Activated CD4-positive, alpha-beta T cell treated with anti-CD3 and anti-CD28 coated beads for 1 hour (primary cell): ENCODE measurements at places on chromosomes 4 and X.
A peak's percentile ranks its signal among the peaks of the same experiment; 100 is the strongest.

- DNase-seq: no peak
These were observed 1180.0 kb upstream of the TENM3 start for GRCh38 chr4:181063212-181063611.

DNA sequence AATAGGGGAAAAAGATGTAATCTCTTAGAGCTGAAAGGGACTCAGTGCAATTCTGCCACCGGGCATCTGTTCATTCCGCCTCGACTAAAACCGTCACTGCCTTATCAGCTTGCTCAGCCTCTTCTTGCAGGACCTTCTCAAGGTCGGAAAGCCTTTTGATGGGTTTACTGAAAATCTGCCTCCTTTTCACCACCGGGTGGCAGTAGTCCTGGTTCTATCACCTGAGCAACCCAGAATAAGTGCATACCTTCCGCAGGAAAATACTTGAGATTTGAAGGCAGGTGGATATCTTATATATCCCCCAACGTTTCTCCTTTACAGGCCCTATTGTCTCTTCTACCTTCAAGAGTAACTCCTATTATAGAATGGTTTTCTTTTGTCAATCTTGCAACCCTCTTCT is 103.4 kb upstream of the PAK3 start:
- DNase-seq: no peak

DNA sequence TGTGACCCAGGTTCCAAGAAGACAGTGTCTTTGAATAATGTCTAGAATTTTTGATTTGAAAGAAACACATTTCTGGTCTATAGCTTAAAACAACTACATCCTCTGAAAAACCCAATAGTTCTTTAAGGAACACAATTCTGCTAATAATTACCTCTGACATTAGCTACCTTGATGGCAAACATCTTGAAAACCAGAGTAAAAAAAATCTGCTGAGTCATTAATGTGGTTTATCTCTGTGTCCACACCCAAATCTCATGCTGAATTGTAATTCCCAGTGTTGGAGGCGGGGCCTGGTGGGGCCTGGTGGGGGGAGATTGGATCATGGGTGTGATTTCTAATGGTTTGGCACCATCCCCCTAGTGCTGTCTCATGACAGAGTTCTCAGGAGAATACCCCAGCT is 1233.8 kb downstream of the NLGN4X start:
- DNase-seq: no peak

DNA sequence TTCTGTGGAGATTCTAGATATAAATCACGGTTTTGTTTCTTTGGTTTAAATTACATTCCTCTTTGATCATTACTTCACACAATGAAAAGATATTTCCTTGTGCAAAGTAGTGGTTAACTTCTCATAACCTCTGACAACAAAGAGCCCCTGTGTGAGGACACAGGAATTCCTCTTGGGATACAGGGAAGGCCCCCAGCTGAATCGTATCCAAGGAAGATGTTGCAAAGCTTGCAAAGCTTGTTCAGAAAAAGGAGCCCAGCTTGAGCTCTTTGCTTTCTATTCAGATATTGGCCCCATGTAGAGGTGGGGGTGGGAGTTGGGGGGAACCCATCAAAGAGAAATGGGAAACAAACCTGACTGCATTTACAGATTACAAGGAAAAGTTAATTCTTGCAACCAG is 145.7 kb downstream of the RELL1 start:
- DNase-seq: no peak

DNA sequence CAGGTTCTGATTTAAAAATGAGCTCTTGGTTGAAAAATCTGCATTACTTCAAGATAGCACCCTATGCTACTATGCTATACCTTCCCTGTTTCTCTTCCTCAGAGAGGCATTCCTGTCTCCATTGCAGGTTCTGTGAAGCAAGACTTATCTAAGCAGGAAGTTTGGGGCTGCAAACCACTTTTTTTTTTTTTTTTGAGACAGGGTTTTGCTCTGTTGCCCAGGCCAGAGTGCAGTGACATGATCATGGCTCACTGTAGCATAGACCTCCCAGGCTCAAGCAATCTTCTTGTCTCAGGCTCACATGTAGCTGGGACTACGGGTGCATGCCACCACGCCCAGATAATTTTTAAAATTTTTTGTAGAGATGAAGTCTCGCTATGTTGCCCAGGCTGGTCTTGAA is 4.0 kb upstream of the CCNG2 start:
- no peak for DNase-seq

DNA sequence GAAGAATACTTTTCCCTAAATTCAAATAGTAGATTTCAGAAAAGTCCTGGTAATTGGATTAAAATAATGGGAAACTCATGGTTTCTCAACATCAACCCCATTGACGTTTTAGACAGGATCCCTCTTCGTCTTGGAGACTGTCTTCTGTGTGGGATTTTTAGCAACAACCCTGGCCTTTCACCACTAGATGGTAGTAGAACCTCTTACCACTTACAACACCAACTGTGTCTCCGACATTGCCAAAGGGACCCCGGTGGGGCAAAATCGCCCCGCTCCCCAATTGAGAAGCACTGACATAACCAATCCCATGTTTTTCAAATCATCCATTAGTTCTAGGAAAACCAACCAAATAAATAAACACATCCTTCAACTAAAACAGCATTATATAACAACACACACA is 16.9 kb upstream of the ANOS1 start:
- DNase-seq: no peak

GRCh38 chrX:124415115-124415800 is 68.9 kb downstream of the SH2D1A start:
- no peak for DNase-seq

- no peak for DNase-seq
These were observed 132.0 kb upstream of the TET2 start for GRCh38 chr4:105014635-105015034.

DNA sequence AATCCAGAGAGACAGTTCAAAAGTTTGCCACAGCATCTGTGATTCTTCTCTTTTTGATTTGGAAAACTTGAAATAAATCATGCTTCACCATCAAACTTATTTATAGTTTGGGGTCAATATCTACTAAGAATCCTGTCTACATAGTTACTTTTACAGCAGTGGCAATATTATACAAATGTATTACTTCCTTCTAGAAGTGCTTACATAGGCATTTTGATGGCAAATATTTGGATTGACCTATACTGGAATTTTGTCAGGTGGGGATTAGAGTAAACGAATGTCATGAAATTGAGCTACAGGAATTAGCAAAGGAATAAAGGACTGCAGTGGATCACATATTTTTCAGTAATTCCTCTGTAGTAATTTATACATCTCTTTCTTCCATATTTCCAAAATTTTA is 1885.5 kb upstream of the ADGRL3 start:
- no peak for DNase-seq

DNA sequence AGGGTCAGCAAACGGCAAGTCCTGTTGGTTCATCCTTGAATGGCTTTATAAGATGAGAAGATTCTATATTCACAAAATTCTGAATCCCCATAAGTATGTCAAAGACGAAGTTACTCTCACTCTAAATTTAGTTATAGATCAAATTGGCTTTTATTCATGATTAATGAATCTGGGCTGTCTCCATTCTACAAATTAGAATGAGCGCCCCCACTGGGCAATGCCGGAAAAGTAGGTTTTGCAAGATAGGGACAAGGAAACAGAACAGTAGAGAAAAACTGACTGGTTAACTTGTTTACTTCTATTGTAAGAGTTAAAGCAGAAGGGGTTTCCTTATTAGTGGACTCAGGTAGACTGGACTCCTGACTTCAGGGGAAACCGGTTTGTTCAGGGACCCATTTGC is 100.3 kb downstream of the F11 start:
- no peak for DNase-seq

- DNase-seq: no peak
These were observed 1089.8 kb downstream of the FAT4 start for GRCh38 chr4:126404549-126404948.

GRCh38 chr4:98851806-98852205 is 77.1 kb downstream of the EIF4E start:
- no peak for DNase-seq

- no peak for DNase-seq
These were observed 16.0 kb downstream of the RTL3 start for GRCh38 chrX:78643096-78643495.

GRCh38 chr4:548976-549375 is 27.1 kb downstream of the TMEM271 start:
- no peak for DNase-seq

DNA sequence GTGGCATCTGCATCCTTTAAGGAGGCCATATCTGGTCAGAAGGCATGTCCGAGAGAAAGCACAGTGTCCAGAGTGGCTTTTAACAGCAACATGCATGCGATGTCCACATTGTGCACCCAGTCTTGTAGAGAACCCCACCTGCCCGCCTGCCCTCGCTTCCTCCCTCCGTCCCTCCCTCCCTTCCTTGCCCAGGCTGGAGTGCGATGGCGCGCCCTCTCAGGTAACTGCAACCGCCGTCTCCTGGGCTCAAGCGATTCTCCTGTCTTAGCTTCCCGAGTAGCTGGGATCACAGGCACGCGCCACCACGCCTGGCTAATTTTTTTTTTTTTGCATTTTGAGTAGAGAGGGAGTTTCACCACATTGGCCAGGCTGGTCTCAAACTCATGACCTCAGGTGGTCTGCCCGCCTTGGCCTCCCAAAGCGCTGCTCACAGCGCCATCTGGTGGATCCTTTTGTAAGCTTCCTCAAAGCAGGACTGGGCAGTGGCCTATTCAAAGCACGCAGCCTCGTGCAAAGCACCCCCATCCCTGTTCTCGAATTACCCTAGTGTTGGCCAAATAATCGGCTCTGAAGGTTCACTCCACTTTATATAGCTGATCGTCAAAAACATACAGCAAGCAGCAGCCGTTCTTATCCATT is 15.0 kb downstream of the BRCC3 start:
- peak; percentile 10 for DNase-seq

DNA sequence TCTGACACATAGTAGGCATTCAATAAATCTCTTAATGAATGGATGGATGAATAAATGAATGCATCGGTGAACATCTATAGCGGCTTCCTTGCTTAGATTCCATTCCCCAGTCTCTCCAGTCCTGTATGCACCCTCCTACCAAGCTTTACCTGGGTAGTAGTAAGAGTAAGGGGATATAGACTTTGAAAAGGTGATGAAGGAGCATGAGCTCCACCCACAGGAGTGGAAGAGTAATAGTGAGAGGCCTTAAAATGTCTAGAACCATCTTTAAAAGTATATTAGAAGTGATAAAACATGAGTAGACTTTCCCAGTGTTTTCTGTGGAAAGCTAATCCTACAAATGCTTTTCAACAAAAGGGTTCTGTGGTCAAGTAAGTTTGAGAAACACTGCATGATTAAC is 35.5 kb upstream of the GPC3 start:
- DNase-seq: no peak

DNA sequence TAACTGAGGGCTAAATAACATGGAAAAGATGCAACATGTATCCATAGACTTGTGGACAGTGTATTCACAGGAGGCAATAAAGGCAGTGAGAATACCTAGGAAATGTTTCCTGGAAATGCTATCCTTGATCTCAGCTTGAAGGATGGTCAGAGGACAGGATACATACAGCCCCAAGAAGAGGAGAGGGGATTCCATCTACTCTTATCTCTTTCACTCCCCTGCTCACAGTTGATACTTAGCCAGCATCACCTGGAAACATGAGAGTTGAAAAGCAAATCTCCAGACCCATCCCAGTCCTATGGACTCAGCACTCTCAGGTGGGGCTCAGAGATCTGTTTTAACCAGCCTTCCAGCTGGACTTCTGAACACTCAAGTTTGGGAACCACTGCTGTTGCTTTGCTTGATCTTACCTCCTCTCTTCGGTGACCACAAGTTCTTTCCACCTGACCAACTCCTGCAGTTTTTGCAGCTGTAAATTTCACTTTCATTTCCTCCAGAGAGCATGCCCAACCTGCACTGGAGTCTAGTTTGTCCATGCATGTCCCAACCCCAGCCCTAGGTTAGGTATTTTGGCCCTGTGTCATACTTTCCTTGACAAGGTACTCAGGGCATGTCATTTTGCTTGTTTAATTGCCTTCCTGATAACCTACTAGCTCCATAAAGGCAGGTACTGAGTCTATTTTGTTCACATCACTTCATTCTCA is 10.4 kb downstream of the RELL1 start:
- no peak for DNase-seq

GRCh38 chr4:156615066-156615531 is 356.5 kb downstream of the PDGFC start:
- no peak for DNase-seq

DNA sequence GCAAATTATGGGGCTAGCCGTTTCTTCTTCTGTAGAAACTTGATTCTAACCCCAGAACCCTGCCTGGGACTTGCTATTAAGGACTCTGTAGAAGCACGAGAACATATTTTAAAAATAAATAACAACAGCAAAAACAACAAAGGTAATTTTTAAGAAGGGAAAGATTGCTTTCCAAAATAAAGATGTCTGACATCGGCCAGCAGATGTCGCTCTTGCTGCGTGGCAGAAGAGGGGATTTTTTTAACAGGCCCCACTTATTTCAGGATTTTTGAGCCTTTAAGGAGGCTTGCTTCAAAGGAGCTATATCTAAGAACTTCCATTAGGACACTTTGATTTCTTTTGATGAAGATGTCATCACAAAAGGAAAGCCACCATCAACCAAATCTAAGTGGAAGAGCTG is 62.8 kb upstream of the EGFL6 start:
- peak; percentile 24 for DNase-seq

GRCh38 chr4:87982446-87983010 is 7.0 kb downstream of the SPP1 start:
- no peak for DNase-seq

- no peak for DNase-seq
These were observed 32.8 kb upstream of the NOCT start for GRCh38 chr4:138982754-138983153.
